ENCODE measurements at places on chromosomes 7 and 10.

GRCh38 chr7:151107882-151108281, 21.6 kb downstream of the AGAP3 start:
- no peak for DNase-seq

DNA sequence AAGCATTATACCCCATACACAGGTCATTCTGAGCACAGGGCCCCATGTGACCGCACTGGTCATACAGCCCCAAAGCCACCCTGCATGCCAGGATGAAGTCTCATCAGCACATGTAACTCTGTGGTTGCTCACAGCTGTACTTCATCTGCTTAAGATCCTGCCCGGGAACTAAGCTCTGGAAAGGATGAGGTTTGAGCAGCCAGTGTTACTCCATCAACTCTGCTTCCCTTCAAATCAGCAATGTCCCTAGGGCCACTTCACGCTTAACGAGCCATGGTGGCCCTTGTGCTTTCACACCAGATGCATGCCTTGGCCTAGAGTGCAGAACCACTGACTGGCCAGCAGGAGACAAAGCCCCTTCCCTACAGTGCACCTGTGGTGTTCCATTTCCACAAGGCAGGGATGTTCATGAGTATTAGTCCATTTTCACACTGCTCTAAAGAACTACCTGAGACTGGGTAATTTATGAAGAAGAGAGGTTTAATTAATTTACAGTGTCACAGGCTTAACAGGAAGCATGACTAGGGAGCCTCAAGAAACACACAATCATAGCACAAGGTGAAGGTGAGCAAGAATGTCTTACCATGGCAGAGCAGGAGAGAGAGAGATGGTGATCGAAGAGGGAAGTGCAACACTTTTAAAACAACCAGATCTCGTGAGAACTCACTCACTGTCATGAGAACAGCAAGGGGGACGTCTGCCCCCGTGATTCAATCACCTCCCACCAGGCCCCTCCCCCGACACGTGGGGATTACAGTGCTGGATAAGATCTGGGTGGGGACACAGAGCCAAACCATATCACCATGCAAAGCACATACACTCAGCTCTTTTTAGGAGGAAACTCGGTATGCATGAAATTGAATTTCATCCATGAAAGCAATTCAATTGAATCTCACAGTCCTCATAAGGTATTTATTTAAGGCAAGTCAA, 149.0 kb upstream of the CDCA7L start:
- no peak for DNase-seq

DNA sequence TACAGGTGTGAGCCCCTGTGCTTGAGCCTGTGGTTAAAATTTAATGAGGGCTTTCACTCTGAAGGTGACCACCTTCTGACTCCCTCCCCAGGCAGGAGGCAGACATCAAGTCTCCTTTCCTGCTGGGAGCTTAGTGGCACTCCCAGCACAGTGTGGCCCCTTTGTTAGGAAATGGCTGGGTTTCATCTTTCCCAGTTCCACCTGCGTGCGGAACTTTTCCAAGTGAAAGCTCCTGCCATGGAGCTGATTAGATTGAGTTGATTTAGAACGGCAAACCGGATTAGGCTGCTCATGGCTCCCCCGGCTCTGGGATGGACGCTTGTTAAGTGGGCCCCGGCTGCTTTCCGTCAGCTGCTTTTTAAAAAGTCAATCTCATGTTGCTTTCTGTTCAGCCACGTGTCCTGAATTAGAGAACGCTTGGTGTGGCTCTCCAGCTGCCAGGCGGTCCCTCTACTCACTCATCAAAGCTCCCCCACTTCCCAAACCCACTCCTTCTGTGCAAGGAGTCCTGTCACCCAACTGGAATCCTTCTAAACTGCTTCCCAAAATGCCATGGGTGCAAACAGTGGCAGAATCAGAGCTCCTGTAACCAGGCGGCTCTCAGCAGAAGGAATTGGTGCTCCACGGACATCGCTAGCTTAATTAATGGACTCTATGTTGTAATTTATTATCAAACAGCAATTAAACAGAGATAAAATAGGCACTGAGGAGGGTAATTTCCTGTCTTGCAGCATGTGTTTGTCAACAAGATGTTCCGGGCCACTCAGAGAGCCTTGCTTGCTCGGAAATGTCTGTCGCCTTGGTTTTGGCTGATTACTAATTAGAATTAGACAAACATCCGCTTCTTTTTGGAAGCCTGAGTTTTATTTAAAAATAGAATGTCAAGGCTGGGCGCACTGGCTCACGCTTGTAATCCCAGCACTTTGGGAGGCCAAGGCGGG, 551.2 kb downstream of the GALNT17 start:
- no peak for DNase-seq

DNA sequence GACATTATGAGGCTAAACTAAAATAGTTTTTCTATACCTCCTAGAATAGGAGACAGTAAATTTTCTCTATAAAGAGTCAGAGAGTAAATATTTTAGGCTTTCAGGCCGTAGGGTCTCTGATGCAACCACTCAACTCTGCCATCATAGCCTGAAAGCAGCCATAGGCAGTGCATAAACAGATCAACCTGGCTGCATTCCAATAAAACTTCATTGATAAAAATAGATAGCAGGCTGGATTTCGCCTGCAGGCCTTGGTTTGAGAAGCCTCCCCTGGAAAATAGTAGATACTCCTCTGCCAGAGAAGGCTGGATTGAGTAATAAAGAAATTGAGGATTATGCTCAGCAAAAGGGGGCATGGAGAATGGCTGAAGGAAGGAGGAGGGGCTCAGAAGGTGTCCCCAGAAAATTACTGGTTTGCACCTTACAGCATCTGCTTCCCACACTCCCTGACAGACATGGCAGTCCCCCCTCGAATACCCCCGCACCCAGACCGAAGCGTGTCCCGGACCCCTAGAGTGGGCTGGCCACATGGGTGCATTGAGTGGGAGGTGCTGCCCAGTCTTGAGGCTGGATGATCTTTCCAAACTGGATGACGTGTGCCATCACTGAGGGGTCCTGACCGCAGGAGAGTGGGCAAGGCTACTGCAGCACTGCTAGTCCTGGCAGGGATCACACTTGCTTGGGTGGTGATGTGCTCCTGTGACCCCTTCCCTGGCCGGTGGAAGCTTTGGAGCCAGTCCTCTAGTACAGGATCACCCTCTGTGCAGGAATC, 126.6 kb downstream of the PTPN20 start:
- peak; percentile 3 for DNase-seq

DNA sequence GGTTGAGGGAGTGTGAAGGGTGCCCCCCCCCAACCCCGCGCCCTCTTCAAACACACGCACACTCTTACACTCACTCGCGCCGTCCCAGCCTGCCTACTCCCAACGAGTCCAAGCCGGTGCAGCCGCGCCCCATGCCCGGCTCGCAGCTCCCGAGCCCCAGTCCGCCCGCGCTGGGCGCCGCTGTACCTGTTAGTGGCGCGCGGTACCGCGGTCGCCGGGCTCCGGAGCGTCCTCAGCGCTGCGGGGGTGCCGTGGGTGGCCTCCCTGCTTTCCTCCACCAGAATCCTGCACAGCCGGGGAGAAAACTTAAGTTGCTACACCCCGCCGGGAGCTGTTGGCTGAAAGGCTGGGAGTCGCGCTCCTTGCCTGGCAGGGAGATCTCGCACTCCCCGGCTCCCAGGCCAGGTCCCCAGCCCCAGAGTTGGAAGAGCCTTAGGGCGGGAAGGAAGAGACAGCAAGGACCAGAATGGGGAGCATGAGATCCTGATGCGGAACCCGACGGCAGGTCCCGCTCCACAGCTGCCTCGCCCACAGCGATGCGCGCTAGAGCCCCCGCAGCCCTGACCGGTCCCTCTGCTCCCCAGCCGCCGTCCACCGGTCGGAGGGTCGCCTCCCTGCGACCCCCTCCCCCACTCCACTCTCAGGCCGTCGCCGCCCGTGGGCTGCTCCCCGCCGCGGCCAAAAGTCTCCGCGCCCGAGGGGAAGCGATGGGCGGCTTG, 863 bp downstream of the ST8SIA6 start:
- no peak for DNase-seq

- DNase-seq, result no peak
These were observed 174.6 kb upstream of the KLF6 start for GRCh38 chr10:3959370-3960325.

DNA sequence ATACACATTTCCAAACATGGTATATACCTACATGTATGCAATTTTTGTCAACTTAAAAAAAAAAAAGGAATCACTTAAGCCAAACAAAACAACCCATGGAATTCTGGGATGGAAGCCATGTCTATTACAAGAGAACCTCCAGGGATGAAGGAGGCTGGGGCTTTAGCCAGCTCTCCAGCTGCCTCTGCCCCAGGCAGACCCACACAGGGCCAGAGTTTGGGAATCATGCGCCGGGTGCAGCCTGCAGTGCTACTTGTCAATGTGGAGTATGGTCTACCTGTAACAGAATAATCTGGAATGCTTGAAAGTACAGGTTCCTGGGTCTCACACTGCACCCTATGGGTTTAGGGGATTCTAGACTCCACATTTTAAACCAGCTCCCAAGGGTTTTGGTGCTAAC, 10.8 kb downstream of the ATP6V0E2 start:
- DNase-seq, result no peak

DNA sequence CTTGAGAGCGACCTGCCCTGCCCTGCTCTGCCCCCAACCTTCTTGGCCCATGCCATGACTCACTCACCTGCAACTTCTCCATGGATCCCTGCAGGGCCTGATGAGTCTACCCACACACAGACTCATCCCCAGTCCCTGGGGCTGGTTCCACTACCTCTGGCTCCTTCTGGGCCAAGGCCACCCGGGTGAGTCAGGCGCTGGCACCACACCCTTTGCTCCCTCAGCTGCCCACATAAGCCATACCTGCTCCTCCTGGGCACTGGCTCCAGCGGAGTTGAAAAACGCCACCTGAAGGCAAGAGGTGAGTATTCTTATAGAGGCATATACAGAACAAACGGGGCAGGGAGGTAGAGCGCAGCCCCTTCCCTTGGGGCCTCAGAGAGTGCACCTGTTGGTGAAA, 16.2 kb upstream of the MTPAP start:
- DNase-seq, result no peak

GRCh38 chr10:114694752-114695151, 36.7 kb upstream of the ABLIM1 start:
- no peak for DNase-seq

DNA sequence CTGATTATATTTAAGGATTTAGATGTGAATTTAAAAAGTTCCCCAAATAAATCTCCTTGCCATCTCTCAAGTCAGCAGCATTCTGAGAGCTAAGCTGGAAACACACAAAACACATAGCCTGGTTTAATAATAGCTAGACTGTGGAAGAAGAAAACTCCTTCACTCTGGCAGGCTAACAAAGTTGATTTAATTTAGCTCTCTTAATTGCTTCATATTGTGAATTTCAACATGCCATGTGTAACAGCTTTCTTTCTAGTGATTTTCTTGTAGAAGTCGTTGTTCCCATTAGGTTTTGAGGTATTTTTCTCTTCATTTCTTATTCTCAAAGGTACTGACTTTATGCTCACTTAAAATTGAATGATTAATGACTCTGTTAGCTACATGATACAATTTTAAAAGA, 216.8 kb upstream of the AKR1E2 start:
- no peak for DNase-seq

- no peak for DNase-seq
These were observed 3.3 kb upstream of the MTERF1 start for GRCh38 chr7:91883676-91884362.

GRCh38 chr7:125857606-125858005, 928.0 kb upstream of the POT1 start:
- no peak for DNase-seq

- no peak for DNase-seq
These were observed 39.0 kb upstream of the IFRD1 start for GRCh38 chr7:112411186-112411795.

DNA sequence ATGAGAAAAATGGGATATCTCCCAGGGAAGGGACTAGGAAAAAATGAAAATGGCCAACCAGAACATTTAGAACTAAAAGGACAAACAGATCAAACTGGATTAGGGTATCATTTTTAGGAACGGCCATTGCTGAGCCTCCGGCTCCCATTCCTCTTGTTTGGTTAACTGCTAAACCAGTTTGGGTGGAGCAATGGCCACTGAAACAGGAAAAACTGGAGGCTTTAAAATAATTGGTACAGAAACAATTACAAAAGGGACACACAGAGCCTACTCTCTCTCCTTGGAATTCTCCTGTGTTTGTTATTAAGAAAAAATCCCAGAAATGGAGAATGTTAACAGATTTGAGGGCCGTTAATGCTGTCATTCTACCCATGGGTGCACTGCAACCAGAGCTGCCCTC, 4.7 kb upstream of the CHST3 start:
- no peak for DNase-seq

GRCh38 chr10:30581779-30582380, 47.7 kb downstream of the LYZL2 start:
- DNase-seq, result no peak

DNA sequence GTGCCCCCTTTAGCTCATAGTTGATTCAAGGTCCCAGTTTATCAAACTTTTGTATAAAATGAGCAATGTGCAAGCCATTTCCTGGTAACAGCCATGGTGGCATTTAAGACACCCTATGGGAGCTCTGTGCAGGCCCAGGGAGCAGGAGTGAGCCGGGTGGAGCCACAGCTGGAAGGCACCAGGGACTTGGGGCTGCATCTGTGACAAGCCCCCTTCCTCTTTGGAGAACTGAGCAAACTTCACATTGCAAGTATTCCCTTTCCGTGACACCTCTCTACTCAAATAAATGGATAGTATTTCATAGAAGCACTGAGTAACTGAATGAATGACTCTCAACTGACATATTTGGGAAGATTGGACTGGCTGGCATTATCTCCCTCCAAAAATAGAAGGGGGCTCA, 558.7 kb upstream of the FOXK1 start:
- DNase-seq, result no peak

- DNase-seq, result no peak
These were observed 33.2 kb downstream of the BLVRA start for GRCh38 chr7:43791665-43792064.

DNA sequence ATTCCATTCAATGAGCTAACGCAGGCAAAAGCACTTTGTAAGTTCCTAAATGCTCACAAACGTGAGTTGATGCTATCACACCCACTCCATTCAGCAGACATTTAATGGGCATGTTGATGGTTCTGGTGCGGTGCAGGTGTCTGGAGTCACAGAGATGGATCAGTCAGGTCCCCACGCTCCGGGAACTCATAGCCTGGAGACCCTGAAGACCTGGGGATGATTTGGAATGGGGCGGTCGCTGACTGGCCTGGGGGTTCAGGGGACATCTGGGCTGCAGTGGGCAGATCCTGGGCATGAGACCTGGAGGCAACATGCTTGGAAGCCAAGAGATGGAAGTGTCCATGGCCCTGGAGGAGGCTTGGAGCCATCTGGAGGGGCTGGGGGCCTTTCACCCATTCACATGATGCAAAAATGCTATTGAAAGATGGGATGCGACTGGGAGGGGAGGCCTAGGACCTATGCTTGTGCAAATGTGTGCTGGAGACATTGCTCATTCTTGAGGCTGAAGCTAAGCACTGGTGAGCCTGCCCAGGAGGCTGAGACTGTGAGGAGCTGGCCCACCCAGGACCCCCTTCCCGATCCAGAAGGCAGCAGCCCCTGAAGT, 522.6 kb downstream of the GLRX3 start:
- no peak for DNase-seq

DNA sequence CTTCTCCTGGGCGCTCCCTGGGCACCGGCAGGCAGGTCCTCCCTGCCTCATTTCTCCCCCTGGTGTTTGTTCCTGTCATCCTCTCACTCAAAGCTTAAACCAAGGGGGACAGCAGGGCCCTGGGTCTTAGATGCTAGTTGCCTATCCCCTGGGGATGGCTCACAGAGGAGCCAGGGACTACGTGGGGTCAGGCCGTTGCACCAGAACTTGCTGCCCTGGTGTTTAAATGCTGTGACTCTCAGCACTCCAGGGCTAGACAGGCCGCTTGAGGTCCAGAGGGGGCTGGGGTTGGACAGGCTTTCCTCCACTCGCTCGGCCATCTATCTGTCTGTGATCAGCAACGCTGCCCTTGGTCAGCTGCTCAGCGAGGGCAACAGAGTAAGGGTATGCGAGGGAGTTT, 340.3 kb downstream of the CXCL12 start:
- DNase-seq, result no peak

All from T-helper 1 cell (primary cell).